ENCODE measurements at places on chromosomes 4 and X. TPM values are rescaled to one million over a fixed set of nuclear protein-coding genes. Genes with fewer than 3 reads are reported as not detected.

Gene SPIN2A
- 0.59 TPM for total RNA-seq

Gene PCYT1B
- 1.1 TPM for total RNA-seq

Gene ARHGEF38
- not detected for total RNA-seq

Gene FAM184B
- under 0.01 TPM for total RNA-seq

Gene HSFX3
- total RNA-seq = not detected

Gene RPL34
- 448 TPM for total RNA-seq

Gene CYP4V2
- 29.0 TPM for total RNA-seq

Gene PQBP1
- total RNA-seq = 32.9 TPM

DNA sequence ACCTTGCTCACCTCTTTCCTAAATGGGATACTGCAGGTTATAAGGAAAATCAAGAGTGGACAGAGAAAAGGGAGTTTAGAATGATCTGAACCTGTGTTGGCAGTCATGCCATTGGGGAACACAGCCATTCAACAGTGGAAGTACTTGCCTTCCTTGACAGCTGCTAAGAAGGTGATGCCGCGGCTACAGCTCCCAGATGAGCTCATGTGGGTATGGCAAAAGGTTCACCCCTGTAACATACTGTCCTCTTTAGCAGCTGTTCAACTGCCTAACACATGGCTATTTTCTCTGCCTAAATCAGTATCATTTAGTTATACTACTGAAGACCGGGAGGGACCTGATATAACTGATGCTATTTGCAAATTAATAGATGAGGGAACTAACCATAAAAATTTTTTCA lies 76.8 kb downstream of the DCHS2 start:
- peaks cover 3% of the 10 kb centered on the region for H3K4me1 ChIP-seq
- no peaks in the 10 kb centered on the region for H3K36me3 ChIP-seq

GRCh38 chr4:177116161-177116560 lies 193.5 kb upstream of the NEIL3 start:
- H3K4me3 ChIP-seq = no peak overlapping the region
- H3K36me3 ChIP-seq = no peaks in the 10 kb centered on the region
- no peak for DNase-seq
- no peak overlapping the region for H3K27ac ChIP-seq
- peaks cover 32% of the 10 kb centered on the region for H3K4me1 ChIP-seq

DNA sequence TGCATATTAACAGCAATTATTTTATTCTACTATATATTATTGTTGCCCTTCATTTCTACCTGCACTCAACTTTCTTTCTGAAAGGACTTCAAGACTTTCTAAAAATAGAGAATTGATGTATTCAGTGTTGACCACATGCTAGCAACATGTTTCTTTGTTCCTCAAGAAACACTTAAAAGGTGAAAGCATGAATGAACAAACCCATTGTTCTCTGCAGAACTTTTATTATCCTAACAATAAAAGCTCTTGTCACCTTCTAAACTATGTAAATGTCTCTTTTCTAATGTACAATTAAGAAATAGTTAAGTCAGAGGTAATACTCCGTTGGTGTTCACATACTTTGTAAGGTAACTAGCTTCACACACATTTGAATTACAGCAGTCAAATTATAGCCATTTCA lies 638.7 kb downstream of the FSTL5 start:
- H3K27ac ChIP-seq = no peak overlapping the region
- DNase-seq = no peak
- no peaks in the 10 kb centered on the region for H3K36me3 ChIP-seq
- H3K4me1 ChIP-seq = no peaks in the 10 kb centered on the region
- H3K4me3 ChIP-seq = no peak overlapping the region

- H3K36me3 ChIP-seq = no peaks in the 10 kb centered on the region
- DNase-seq = peak; percentile 74
- H3K27ac ChIP-seq = no peak overlapping the region
- no peak overlapping the region for H3K4me3 ChIP-seq
- no peaks in the 10 kb centered on the region for H3K4me1 ChIP-seq
Measured at GRCh38 chrX:24561121-24561520, 86.0 kb downstream of the PCYT1B start.

- no peak overlapping the region for H3K27ac ChIP-seq
- no peaks in the 10 kb centered on the region for H3K36me3 ChIP-seq
- H3K4me3 ChIP-seq = no peak overlapping the region
- no peaks in the 10 kb centered on the region for H3K4me1 ChIP-seq
Measured at GRCh38 chr4:109969919-109970318, 57.2 kb downstream of the EGF start.

GRCh38 chrX:74242484-74243138 lies 61.4 kb upstream of the ZCCHC13 start:
- no peak for DNase-seq
- no peak overlapping the region for H3K4me3 ChIP-seq
- no peaks in the 10 kb centered on the region for H3K27me3 ChIP-seq

- no peaks in the 10 kb centered on the region for H3K27me3 ChIP-seq
- no peaks in the 10 kb centered on the region for H3K36me3 ChIP-seq
- no peak overlapping the region for H3K4me3 ChIP-seq
- no peak for DNase-seq
Measured at GRCh38 chr4:74541667-74542066, 96.7 kb downstream of the AREG start.

- no peak for DNase-seq
- no peaks in the 10 kb centered on the region for H3K27me3 ChIP-seq
- peaks cover 26% of the 10 kb centered on the region for H3K4me1 ChIP-seq
- H3K4me3 ChIP-seq = no peak overlapping the region
Measured at GRCh38 chr4:110484029-110484428, 8.1 kb downstream of the ENPEP start.

DNA sequence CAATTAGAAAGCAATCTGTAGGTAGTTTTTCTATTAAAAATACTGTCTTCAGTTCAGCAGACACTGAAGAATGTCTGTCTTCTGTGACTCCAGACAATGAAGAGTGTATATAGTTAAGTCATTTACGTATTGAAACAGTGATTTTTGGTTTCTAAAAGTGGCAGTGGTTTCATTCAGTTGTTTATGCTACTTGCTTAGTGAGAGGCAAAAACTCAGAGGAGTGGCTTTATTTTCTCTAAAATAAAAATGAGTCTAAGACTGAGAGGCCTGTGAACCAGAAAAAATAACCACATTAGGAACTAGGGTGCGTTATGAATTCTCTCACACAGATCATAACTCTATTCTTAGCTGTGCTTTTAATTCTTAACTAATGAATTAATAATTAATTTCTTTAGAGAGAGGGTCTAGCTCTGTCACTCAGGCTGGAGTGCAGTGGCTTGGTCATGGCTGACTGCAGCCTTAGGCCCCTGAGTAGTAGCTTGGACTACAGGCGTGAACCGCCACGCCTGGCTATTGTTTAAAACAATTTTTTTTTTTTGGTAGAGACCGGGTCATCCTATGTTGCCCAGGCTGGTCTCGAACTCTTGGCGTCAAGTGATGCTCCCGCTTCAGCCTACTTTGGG lies 31.4 kb downstream of the FREM3 start:
- H3K4me3 ChIP-seq = no peak overlapping the region
- no peak overlapping the region for H3K27ac ChIP-seq
- H3K4me1 ChIP-seq = no peaks in the 10 kb centered on the region
- no peaks in the 10 kb centered on the region for H3K27me3 ChIP-seq
- no peaks in the 10 kb centered on the region for H3K36me3 ChIP-seq
- no peak for DNase-seq

DNA sequence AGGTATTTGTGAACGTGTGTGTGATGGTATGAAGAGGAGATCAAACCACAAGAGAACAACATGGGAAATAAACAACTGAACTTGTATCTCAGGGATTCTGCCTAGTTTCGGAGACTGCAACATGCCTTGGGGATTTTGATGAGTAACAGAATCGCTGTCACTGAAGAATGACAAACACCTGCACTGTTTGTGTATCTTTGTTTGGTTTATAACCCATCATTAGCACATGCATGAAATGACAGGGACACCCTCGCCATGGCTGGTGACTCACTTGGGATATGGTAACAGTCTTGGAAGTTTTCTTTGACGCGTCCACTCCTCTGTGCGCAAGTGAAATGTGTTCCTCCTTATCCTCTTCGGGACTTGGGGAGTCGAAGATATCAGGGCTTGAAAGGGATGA lies 30.3 kb upstream of the MAP3K15 start:
- H3K4me3 ChIP-seq = no peak overlapping the region
- H3K27me3 ChIP-seq = no peaks in the 10 kb centered on the region
- H3K4me1 ChIP-seq = no peaks in the 10 kb centered on the region
- peaks cover 7% of the 10 kb centered on the region for H3K36me3 ChIP-seq
- no peak overlapping the region for H3K27ac ChIP-seq

DNA sequence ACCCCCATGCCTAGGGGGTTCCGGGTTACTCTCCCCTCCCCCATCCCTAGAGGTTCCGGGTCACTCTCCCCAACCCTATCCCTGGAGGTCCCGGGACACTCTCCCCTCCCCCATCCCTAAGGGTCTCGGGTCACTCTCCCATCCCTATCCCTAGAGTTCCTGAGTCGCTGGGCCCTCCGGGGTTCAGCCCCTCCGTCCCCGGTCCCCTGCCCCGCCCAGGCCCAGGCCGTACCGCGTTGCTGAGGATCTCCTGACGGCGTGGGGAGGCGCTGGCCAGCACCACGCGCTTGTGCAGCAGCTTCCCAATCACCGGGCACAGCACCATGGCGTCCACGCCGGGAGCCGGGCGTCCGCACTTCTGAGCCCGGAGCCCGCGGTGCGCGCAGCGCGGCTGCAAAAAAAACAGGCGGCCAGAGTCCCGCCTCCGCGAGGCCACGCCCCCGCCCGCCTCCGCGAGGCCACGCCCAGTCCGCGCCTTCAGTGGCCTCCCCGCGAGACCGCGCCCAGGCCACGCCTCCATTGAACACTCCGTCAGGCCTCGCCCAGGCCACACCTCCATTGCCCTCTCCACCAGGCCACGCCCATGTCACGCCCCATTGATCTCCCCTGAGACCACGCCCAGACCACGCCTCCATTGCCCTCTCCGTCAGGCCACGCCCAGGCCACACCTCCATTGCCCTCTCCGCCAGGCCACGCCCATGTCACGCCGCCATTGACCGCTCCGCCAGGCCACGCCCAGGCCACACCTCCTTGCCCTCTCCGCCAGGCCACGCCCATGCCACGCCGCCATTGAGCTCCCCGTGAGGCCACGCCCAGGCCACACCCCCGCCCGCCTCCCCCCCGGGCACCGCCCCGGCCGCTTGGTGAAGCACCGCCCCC lies at the start of gene ASMTL:
TSS of gene ASMTL (minus strand) at position 394 of the 879 bp plus-strand sequence. CDS start at position 325, 69 bp downstream.
- H3K4me1 ChIP-seq = no peaks in the 10 kb centered on the region
- peak within 1 kb of the TSS; percentile 61 for H3K27ac ChIP-seq
- H3K36me3 ChIP-seq = peaks cover 5% of the 10 kb centered on the region
- peaks cover 4% of the 10 kb centered on the region for H3K27me3 ChIP-seq
- peak; percentile 99 for DNase-seq

DNA sequence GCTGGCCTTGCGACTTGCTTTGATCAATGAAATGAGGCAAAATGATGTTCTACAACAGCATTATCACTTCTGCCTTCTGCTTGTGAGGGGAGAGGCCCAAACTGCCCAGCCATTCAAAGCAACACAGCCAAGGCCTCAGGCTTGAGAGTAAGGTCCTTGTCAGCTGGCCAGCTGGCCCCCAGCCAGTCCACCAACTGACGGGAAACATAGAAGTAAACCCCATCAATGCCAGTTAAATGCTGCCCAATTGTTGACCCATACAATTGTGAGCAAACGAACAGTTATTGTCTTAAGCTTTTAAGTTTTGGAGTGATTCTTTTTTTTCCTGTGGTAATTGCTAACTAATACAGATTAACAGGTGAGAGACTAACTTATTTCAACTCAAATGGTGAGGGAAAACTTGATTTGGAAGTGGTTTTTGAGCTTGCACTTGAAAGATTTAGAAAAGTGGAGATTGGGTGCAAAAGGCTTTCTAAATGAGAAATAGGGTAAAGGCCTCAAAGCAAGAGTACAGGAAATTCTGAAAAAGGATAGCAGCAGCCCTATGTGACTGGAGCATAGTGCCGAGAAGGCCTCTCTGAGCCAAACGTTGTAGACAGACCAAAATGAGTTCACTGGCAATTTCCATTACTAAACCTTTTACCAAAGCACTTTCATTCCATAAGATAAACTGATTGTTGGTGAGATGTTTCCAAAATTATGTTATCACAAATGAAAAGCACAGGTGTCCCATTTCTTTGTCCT lies 66.9 kb downstream of the ARHGEF38 start:
- no peaks in the 10 kb centered on the region for H3K36me3 ChIP-seq
- H3K27me3 ChIP-seq = no peaks in the 10 kb centered on the region
- H3K4me3 ChIP-seq = no peak overlapping the region

DNA sequence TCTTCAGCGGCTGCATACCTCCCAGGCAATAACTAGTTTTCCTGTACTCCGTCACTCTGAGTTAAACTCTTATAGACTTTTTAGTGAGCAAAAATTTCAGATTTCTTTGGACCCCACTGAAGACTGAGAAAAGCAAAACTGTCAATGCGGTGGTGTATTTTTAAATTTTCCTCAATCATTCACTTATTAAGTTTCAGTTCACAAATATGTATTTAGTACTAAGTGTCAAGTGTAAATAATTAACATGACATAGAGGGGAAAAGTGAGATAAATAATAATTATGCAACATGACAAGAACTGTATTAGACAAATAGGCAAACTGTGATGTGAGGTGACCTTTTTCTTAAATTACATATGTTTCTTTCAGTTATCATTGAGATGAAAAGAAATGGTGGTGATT lies 124.4 kb downstream of the NAF1 start:
- no peaks in the 10 kb centered on the region for H3K27me3 ChIP-seq
- H3K4me1 ChIP-seq = no peaks in the 10 kb centered on the region
- no peak overlapping the region for H3K4me3 ChIP-seq
- H3K27ac ChIP-seq = no peak overlapping the region
- DNase-seq = no peak
- no peaks in the 10 kb centered on the region for H3K36me3 ChIP-seq

DNA sequence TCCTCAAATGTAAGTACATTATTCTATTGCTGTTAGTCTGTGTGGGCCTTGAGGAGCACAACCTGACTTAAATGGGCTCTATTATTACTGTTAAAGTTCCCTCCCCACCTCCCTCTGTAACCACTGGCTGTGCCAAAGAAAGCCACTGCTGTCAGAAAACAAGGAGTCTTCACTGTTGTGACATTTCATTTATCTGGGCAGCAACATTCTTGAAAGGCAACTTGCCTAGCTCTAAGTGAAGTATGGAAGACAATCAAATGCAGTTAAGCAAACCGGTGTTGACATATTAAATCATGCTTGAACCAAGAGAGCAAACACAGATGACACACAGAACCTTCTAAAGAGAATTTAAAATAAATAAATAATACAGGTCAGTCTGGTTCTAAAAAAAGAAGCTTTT lies 81.0 kb downstream of the EPHA5 start:
- no peaks in the 10 kb centered on the region for H3K27me3 ChIP-seq
- H3K36me3 ChIP-seq = no peaks in the 10 kb centered on the region
- no peaks in the 10 kb centered on the region for H3K4me1 ChIP-seq

DNA sequence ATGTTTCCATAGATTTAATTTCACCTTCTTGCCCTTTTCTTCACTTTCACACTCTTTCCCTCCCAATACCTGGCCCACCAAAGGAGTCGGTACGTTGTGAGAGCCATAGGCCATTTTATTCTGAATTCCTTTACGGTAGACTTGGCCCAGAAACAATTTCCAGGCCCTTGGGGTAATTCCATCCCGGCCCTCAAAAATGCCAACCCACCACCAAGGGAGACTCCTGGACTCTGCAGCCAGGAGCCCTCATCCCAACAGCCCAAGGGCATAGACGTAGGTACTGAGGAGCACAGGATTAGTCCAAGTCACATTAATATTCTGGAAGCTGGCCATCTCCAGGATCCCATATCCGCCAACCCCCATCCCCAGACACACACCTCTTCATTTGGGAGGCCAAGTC lies 102.9 kb downstream of the LIMCH1 start:
- no peak overlapping the region for H3K27ac ChIP-seq
- H3K27me3 ChIP-seq = no peaks in the 10 kb centered on the region
- H3K4me3 ChIP-seq = no peak overlapping the region

GRCh38 chr4:118850488-118851173 lies 14.7 kb upstream of the SEC24D start:
- H3K27me3 ChIP-seq = no peaks in the 10 kb centered on the region
- H3K4me1 ChIP-seq = no peaks in the 10 kb centered on the region
- no peak for DNase-seq
- H3K4me3 ChIP-seq = peak overlapping the region; percentile 68
- no peak overlapping the region for H3K27ac ChIP-seq
